H9 (cell line): ENCODE measurements at places on chromosomes 13 and 19. TPM values are rescaled to one million over a fixed set of nuclear protein-coding genes. Genes with fewer than 3 reads are reported as not detected.

DNA sequence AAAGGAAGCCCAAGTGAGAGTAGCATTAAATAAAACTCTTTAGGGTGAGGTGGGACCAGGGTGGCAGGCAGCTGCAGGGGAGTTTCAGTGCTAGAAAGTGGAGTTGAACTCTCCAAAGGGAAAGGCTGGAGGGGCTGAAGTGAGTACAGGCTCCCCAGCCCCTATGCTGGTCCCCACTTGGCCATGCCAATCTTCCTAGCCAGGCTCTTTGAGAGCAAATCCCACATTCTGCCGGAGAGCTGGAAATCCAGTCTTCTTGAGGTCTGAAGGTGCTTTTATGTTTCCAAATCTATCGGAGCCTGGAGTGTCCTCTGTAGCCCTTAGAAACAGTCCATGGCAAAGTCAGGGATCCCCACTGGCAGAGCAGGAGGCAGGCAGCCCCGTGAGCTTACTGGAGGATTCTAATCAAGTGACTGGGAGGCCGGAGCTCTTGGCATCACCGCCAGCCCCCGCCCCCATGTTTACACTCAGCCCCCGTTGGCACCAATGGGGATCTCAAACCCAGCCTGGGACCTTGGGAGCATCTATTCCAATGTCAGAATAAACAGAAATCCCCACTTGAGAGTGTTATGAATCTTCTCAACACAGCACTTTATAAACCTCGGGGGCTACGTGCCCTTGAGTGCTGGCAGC, 18.3 kb downstream of the ZNF536 start:
- DNase-seq, result no peak

- DNase-seq, result no peak
Measured at GRCh38 chr13:55615081-55615480, 1525.6 kb upstream of the PRR20A start.

GRCh38 chr13:113455384-113455783, 2.1 kb upstream of the ADPRHL1 start:
- no peak for DNase-seq

- DNase-seq, result no peak
Measured at GRCh38 chr19:44725684-44726083, 22.8 kb upstream of the BCL3 start.

- DNase-seq, result no peak
Measured at GRCh38 chr19:43078311-43078710, 4.2 kb downstream of the PSG2 start.

PCDH8 gene
- 2.1 and 3.2 TPM in 2 replicates for total RNA-seq

TTC9B gene
- 0.15 and 0.31 TPM in 2 replicates for total RNA-seq
